ENCODE measurements at places on chromosomes 2 and 18.

- DNase-seq, result no peak
Measured at GRCh38 chr2:217228732-217229131, 368.9 kb upstream of the TNP1 start.

- peak; percentile 87 for DNase-seq
Measured at GRCh38 chr18:49898421-49898820, 85.1 kb upstream of the ACAA2 start.

GRCh38 chr18:57088883-57089282 lies 58.0 kb upstream of the BOD1L2 start:
- DNase-seq, result no peak

DNA sequence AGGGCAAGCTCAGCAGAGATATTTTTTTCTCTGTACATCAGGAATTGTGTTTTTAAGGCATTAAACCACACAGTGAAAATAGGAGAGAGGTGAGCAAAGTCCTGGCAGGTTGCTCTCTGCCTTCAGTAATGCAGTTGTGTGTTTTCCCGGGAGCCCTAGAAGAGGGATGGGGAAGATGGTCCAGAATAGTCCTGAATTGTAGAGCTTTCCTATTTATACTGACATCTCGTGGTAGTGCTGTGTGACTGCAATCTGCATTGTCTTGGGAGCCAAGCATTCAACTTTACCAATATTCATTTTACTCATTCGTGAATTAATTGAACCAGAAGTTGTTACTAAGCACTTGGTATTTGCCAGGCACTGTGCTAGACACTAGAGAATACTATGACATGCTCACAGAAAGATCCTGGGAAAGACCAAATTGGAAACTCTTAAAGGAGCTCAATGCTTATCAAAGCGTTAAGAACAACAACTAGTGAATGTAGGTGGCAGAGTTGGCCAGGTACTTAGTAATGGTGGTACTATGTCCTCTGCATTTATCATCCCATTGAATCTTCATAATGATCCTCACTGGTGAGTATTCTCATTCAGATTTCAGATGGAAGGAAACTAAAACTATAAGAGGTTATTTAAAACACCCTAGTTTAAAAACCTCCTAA lies 214.6 kb downstream of the TRIB2 start:
- DNase-seq, result peak; percentile 71

DNA sequence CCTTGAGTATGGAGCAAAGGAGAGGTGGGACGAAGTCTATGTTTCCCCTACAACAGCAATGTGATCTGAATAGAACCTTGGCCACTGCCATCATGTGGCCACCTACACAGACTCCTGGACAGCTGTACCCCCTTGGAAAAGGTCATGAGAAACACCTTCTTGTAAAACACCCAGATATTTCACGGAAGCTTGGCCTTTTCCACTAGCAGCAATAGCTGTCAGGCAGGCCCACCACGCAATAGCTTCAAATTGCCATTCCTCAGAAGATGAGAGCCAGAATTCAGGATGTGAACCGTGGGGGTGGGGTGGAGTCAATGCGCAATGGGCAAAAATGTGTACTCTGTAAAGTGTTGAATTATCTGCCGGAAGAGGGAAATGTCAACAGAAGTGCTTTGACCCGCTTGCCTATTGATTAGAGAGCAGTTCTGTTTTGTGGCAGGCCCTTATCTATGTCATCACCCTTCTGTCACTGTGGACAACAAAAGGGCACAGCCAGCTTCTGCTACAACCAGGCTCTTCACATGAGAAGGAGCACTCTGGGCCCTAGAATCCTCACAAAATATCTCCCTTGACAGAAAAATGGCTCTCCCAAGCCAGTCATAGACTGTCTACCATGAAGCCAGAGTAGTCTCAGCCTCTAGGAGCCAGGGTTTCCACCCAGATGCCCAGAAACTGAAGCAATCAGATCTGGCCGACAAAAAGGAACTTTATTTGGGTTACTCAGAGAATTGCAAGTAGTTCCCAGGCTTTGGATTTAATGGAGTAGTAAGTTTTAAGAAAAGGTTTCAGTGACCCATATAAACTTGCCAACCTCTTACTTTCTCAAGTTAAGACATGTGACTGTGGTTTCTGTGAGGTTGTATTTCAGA lies 9.5 kb downstream of the INPP1 start:
- DNase-seq, result no peak

GRCh38 chr2:158189526-158189925 lies 87.8 kb downstream of the UPP2 start:
- no peak for DNase-seq

- no peak for DNase-seq
Measured at GRCh38 chr2:55017880-55018279, 32.4 kb downstream of the RTN4 start.
